ENCODE measurements at places on chromosomes 16 and 17.

- DNase-seq = no peak
Observed at GRCh38 chr17:2801841-2802240, 5.6 kb downstream of the RAP1GAP2 start.

GRCh38 chr16:49597796-49598195, 224.2 kb downstream of the C16orf78 start:
- no peak for DNase-seq

DNA sequence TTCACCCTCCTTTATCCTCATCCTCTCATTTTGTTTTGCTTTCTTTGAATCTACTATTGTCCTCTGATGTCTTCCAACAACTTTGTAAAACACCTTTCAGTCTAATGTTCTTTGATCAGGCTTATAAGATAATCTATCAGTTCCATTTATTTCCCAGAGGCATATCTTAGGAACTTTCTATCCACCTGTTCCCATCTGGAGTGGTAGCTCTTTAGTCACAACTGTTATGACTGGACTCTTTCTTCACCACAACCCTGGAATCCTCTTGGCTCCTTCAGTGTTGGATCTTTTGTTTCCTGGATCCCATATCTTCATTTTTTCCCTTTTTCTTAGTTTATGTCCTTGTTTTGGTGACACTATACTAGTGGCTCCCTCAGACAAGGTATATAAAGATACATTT, 23.5 kb downstream of the RPS6KB1 start:
- DNase-seq = no peak

DNA sequence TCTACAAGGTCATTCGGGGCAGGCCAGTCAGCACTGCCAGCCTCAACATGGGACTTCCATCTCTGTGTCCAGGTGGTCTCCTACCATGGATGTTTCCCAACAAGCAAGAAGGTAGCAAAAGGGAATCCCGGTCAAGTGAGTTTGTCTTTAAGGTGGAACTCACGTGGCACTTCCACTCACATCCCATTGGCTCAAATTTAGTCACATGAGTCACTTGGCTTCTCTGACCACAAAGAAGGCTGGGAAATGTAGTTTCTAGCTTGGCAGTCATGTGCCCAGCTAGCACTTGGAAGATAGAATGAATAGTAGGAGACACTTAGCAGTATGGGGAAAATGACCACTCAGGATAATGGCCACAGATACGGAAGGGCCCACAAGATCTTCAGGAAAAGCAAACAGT, 106.6 kb downstream of the AIPL1 start:
- no peak for DNase-seq

DNA sequence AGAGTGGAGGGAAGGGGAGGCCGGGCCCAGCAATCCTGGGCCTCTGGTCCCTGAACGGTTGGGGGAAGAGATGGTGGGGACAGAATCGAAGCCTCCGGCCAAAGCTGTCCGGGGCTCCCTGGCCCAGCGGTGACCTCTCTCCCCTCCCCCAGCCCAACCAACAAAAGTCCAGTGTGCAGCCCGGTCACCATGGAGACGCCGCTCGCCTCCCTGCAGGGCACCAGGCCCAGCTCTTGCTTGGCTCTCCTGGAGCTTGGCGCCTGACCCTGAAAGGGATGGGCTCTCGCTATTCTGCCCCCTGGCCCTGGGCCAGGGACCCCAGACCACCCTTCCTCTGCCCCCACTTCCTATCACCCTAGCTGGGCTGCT, 1.3 kb downstream of the METRN start:
- peak; percentile 77 for DNase-seq

DNA sequence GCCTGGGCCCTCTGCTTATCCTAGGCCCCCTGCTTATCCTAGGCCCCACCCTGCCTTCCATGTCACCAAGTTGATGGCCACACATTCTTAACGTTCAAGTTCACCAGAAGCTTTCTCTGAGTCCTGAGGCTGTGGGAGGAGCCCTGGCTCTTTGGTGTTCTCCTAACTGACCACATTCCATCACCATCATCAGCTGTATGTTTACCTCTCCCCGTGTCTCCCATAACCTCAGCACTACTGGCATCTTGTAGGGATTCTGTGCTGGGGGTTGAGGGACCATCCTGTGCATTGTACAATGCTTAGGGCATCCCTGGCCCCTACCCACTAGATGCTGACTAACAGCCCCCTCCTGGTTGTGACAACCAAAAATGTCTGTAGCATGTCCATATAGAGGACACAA, 99.3 kb downstream of the NDE1 start:
- DNase-seq = no peak

GRCh38 chr16:12100124-12100647, 123.7 kb downstream of the SNX29 start:
- DNase-seq = no peak

- DNase-seq = no peak
Observed at GRCh38 chr16:22264786-22265185, 32.4 kb upstream of the POLR3E start.

- no peak for DNase-seq
Observed at GRCh38 chr17:10629706-10630105, 27.4 kb downstream of the MYH3 start.

GRCh38 chr17:6096201-6097004, 26.2 kb downstream of the WSCD1 start:
- DNase-seq = no peak

DNA sequence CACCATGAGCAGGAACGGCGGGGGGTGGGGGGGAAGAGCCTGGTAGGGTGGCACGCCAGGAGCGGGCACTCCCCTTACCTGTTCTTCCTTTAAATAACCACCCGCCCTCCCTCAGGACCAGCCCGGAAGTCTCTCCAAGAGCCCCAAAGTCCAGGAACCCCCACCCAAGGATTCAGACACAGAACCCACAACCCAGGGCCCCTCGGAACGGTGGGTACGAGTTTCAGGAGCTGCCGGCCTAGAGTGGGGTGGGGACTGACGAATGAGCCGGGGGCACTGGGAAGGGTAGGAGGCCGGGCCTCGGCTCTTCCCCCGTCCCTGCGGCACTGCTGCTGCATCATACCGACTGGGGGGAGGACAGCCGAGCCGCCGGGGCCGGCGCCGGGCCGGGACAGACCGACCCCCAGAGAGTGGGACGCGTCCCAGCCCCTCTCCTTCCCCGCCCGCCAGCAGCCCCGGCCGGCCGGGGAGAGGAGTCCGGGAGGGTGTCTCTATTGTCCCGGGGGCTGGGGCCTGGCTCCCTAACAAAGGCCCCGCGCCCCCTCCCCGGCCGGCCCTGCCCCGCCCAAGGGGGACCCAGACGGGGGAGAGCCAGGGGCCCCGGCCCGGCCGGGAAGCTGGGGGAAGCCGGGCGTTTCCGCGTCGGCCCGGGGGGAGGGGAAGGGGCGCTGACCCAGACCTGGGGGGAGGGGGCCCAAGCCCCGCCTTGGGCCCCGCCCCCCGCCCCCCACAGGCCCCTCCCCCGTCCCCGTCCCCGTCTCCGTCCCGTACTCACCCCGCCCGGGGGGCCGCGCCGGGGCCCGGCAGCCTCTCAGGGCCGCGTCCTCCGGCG, 747 bp downstream of the ATXN7L3 start:
- peak; percentile 36 for DNase-seq

DNA sequence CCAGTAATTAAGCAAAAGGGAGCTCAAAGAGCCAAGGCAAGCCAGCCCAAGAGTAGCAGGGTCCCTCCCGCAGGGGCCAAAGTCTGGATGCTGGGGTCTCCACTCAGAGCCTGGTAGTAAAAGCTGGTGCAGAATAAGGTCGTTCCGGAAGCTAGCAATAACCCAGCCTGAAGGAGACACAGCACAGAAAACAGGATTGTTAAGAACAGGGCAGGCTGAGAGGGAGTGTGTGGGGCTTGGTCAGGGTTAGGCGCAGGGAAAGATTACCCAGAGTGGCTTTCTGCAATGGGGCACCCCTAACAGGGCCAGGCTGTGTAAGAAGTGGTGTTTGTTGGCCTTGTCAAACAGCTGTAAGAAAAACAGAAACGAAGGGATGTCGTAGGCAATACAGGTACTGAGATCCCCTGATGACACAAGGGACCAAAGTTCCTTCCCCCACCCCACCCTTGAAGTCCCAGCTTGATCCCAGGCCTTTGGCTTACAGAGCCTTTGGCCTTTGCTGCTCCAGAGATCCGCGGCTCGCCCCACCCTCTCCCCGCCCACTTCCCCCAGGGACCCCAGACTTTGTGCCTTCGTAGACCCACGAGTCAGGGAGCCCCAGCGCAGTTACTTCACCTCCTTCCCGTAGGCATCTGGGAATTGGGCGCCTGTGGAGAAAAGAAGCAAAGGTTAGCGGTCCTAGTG, 712 bp downstream of the TMEM256 start:
- DNase-seq = no peak

- no peak for DNase-seq
Observed at GRCh38 chr17:29358416-29358815, 31.7 kb upstream of the TAOK1 start.

- DNase-seq = no peak
Observed at GRCh38 chr17:7235693-7236665, 1.7 kb upstream of the DVL2 start.

DNA sequence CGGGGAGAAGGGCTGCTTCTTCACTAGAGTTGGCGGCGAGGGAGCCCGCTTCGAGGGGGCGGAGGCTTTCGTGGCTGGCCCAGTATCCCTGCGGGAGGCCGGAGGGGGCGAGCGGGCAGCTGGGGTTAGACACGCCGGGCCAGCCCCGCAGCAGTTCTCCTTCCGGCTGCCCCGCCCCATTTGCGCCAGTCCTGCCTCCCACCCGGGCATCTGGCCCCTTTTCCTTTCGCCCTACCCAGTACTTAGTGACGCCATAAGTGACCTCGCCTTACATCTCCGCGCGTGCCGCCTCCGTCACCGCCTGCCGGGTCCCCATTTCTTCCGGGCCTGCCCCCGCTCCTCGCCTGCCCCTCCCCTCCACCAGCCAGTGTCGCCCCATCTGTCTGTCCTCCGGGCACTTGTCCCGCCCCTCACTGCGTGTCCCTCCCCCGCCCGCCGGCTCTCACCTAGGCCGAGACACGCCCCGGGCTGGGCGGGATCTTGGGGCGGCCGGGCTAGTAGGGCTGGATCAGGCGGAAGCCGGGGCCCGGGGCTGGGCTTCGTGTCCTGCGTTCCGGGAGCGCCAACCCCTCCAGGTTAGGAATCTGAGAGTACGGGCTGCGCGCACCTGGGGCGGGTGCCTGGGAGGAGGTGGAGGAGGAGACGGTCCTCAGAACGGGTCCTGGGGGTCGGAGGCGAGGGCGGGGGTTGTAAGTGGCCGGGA, 14.3 kb downstream of the SPATA32 start:
- DNase-seq = peak; percentile 69

GRCh38 chr16:8686031-8686621, 11.7 kb downstream of the ABAT start:
- no peak for DNase-seq

DNA sequence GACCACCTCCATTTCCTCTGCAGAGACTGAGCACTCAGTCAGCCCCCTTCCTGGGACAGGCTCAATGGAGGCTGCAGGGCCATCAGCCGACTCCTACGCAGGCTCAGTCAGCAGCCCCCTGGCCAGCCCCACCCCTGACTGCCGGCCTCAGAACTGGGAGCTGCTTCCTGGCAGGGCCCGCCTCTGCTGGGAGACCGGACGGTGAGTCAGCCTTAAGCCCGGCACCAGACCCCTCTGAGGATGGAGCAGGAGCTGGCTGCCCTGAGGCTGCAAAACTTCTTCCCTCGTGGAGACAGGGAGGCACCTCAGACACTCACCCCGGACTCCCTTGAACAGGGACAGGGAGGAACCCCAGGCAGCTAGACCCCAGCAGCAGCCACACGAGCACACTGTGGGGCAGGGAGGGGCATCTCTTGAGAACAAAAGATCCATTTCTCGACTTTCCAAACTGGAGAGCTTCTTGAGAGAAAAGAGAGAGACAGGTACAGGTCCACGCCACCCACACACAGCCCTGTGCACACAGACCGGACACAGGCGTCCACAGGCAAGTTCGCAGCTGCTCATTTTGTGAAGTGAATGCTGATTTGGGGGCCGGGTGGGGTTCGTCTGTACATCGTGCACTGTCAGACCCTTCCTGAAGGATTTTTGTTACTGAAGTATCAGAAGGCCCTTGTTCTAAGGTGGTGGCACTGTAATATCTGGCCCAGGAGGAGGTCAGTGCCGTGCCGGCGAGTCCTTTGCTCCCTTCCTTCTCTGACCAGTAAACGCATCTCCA, 1.3 kb upstream of the TUBB3 start:
- DNase-seq = peak; percentile 96

GRCh38 chr17:39759204-39759603, 21.5 kb downstream of the GRB7 start:
- DNase-seq = no peak

DNA sequence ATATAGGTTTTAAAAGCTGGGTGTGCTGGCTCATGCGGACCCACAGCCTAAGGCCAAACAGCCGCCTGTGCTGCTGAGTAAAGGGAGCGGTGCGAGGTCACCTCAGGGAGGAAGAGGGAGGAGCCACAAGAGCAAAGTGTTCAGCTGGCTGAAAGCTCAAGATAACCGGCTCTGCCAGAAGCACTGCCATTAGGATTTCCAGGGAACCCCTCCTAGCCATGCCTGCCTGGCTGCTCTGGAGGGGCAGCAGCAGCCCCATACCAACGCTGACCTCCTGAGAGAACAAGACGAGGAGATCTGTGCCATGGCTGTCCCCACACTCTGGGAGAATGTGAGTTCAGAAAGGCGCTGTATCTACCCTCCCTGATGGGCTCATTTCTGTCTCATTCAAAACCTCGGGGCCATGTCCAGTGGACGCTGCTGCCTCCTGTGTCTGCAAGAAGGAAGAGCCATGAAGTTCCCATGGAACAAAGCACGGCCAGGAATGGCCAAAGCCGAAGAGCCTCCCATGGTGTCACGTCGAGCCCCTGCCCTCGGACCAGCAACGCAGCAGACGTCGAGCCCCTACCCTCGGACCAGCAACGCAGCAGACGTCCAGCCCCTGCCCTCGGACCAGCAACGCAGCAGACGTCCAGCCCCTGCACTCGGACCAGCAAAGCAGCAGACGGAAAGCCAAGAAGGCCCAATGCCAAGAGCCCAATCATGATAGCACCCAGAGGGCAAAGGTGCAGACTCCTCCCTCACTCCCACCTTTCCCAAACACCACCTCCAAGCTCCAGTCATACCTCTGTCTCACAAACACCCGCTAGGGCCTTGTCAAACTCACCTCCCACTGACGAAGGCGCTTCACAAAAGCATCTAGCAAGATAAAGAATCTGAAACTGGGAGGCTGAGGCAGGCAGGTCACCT, 107.0 kb downstream of the ANKRD11 start:
- DNase-seq = no peak

DNA sequence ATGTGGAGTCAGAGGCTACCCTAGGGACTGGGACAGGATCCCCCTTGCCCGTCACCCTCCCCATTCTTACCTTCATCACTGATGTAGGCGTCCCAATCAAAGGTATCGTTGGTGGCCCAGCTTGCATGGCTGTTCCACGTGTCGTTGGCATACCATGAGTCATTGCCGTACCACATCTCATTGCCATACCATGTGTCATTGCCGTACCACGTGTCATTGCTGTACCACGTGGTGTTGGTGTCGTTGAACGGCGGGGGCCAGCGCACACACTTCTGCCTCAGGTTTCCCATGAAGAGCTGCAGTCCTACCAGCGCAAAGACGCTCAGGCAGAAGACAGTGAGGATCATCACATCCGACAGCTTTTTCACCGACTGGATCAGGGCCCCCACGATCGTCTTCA, 4.8 kb downstream of the SCN4A start:
- DNase-seq = no peak

DNA sequence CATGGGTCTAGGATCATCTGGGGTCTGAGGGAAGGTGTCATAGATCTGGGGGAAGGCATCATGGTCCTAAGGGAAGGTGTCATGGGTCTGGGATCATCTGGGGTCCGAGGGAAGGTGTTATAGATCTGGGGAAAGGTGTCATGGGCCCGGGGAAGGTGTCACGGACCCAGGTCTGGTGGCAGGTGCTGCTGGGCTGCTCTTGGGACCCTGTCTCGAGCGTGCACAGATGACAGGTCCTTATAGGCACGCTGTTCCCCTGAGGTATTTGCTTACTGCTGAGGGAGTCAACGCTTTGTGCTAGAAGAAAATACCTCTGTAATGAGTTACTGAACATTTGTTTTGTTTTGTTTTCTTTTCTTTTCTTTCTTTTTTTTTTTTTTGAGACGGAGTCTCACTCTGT, 1.4 kb downstream of the RAB40C start:
- DNase-seq = no peak

Measured in astrocyte of the spinal cord (primary cell).